Activated CD4-positive, alpha-beta memory T cell treated with anti-CD3 and anti-CD28 coated beads for 36 hours (primary cell): ENCODE measurements at places on chromosomes 6 and 20. TPM values are rescaled to one million over a fixed set of nuclear protein-coding genes. Genes with fewer than 3 reads are reported as not detected.

ANGPT4 gene
- total RNA-seq: not detected

KIF25 gene
- total RNA-seq: not detected

DSP gene
- 0.07 TPM for total RNA-seq

HLA-E gene
- 485 TPM for total RNA-seq

ALDH8A1 gene
- 0.24 TPM for total RNA-seq

CST3 gene
- total RNA-seq: 0.26 TPM

HLA-DQA2 gene
- not detected for total RNA-seq

SRMS gene
- not detected for total RNA-seq

RGS17 gene
- not detected for total RNA-seq

AP5S1 gene
- total RNA-seq: 10.0 TPM

ZC2HC1B gene
- total RNA-seq: not detected

PACSIN1 gene
- total RNA-seq: 0.10 TPM

ELOVL4 gene
- 1.3 TPM for total RNA-seq

OGFR gene
- total RNA-seq: 35.0 TPM

CTAGE9 gene
- total RNA-seq: not detected

XKR7 gene
- not detected for total RNA-seq

KIAA1755 gene
- not detected for total RNA-seq

HLA-DRA gene
- 5.6 TPM for total RNA-seq

RSPO3 gene
- not detected for total RNA-seq

ADIG gene
- total RNA-seq: not detected

BAK1 gene
- total RNA-seq: 57.7 TPM

IMPG1 gene
- total RNA-seq: not detected

NMBR gene
- not detected for total RNA-seq

KIF6 gene
- not detected for total RNA-seq

SIRPB2 gene
- total RNA-seq: not detected

RPRD1B gene
- 28.9 TPM for total RNA-seq

MYB gene
- total RNA-seq: 19.4 TPM

DNMT3B gene
- 1.7 TPM for total RNA-seq

ATXN1 gene
- total RNA-seq: 36.7 TPM

GNRH2 gene
- 17.3 TPM for total RNA-seq

RFX6 gene
- total RNA-seq: not detected

PHACTR1 gene
- total RNA-seq: not detected

FAM162B gene
- not detected for total RNA-seq

SRXN1 gene
- 13.3 TPM for total RNA-seq

POPDC3 gene
- not detected for total RNA-seq

TAAR9 gene
- not detected for total RNA-seq

EYA4 gene
- total RNA-seq: not detected

CCN6 gene
- total RNA-seq: 0.70 TPM

FOXA2 gene
- not detected for total RNA-seq

ESR1 gene
- not detected for total RNA-seq

TCP11 gene
- total RNA-seq: not detected

B3GAT2 gene
- 0.05 TPM for total RNA-seq

ADTRP gene
- total RNA-seq: 24.1 TPM

LIN28B gene
- total RNA-seq: not detected

C4A gene
- total RNA-seq: 4.8 TPM

SNPH gene
- total RNA-seq: 4.3 TPM

B3GALT4 gene
- 6.7 TPM for total RNA-seq

CTCFL gene
- total RNA-seq: not detected

PRR18 gene
- not detected for total RNA-seq
